ENCODE measurements at places on chromosomes 4 and X. TPM values are rescaled to one million over a fixed set of nuclear protein-coding genes. Genes with fewer than 3 reads are reported as not detected.

DNA sequence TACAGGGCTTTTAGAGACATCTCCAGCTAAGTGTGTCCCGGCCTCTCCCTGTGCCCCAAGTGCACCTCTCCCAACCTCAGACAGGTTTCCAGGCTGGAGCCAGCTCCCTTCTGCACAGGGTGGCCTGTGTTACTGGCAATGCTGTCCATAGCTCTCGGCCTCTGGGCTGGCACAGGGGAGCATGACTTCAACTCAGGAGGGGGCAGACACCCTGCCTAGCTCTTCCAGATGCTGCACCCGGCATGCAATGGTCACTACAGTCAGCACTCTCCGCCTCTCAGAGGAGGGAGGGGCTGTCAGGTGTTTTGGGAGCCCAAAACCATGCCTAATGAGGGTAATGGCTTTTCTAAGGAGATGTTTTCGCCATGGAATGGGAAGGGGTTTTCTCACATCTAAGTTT is 2.4 kb upstream of the IRAK1 start:
- no peaks in the 10 kb centered on the region for H3K27me3 ChIP-seq
- no peaks in the 10 kb centered on the region for H3K36me3 ChIP-seq
- no peak for DNase-seq
- no peaks in the 10 kb centered on the region for H3K4me1 ChIP-seq
- no peak overlapping the region for H3K27ac ChIP-seq
- no peak overlapping the region for H3K4me3 ChIP-seq

- DNase-seq, result no peak
- no peaks in the 10 kb centered on the region for H3K4me1 ChIP-seq
- no peak overlapping the region for H3K4me3 ChIP-seq
- H3K27ac ChIP-seq, result no peak overlapping the region
Observed at GRCh38 chr4:138816875-138817274, 198.7 kb upstream of the NOCT start.

GRCh38 chr4:107838861-107839565 is 14.3 kb downstream of the SGMS2 start:
- H3K27me3 ChIP-seq, result no peaks in the 10 kb centered on the region
- DNase-seq, result no peak
- H3K4me3 ChIP-seq, result no peak overlapping the region
- H3K36me3 ChIP-seq, result no peaks in the 10 kb centered on the region
- H3K4me1 ChIP-seq, result peaks cover 24% of the 10 kb centered on the region

- no peaks in the 10 kb centered on the region for H3K36me3 ChIP-seq
- H3K4me3 ChIP-seq, result no peak overlapping the region
- no peaks in the 10 kb centered on the region for H3K4me1 ChIP-seq
- DNase-seq, result no peak
- no peak overlapping the region for H3K27ac ChIP-seq
Observed at GRCh38 chr4:59728496-59728895, 1471.6 kb upstream of the ADGRL3 start.

GRCh38 chr4:20639346-20639745 is 60.9 kb upstream of the PACRGL start:
- H3K27ac ChIP-seq, result no peak overlapping the region
- no peaks in the 10 kb centered on the region for H3K36me3 ChIP-seq
- H3K27me3 ChIP-seq, result no peaks in the 10 kb centered on the region
- H3K4me3 ChIP-seq, result no peak overlapping the region

DNA sequence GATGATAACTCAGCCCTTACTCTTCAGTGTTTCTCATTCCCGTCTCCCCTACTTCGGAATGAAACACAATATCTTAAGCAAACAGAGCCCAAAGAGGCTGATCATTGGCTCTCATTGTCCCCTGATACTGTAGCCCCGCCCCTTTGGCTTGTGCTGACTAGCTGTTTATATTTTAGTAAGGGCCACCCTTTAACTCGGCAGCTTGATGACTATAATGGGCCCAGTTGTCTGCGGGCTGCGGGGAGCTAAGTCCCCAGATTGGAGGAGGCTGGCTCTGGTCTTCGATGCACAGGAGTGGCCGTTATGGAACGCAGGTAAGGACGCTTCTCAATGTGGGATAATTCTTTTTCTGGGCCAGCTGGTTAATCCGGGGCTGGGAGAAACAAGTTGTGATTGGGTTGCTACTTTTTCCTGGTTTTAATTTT is at the start of gene TRIM2:
TRIM2 (plus strand) TSS at position 197 of the 425 bp plus-strand sequence; CDS start at position 285, 88 bp downstream.
- H3K36me3 ChIP-seq, result no peaks in the 10 kb centered on the region
- no peaks in the 10 kb centered on the region for H3K27me3 ChIP-seq
- no peaks in the 10 kb centered on the region for H3K4me1 ChIP-seq

DNA sequence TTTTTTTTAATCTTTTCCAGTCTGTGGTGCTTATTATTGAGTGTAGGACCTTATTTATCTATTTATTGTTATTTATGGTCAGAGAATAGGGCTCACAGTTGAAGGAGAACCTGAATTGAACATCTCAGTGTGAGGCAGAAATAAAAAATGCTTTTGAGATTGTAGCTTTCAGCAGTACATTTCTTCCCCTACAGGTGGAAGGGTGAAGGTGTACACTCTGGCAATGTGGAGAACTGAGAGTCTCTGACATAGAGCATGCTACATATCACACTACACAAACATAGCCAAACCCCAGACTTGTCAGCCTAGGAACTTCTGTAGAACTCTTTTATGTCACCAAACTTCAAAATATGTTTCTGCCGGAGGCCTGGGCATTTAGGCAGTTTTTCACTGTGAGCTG is 140.2 kb downstream of the STIM2 start:
- no peak for DNase-seq
- no peaks in the 10 kb centered on the region for H3K36me3 ChIP-seq
- no peaks in the 10 kb centered on the region for H3K4me1 ChIP-seq
- no peak overlapping the region for H3K4me3 ChIP-seq
- no peaks in the 10 kb centered on the region for H3K27me3 ChIP-seq

GRCh38 chr4:145860897-145861296 is 77.7 kb downstream of the ZNF827 start:
- H3K4me3 ChIP-seq, result no peak overlapping the region
- H3K27ac ChIP-seq, result no peak overlapping the region
- no peaks in the 10 kb centered on the region for H3K4me1 ChIP-seq
- H3K36me3 ChIP-seq, result no peaks in the 10 kb centered on the region
- DNase-seq, result no peak

Gene PLAC1
- not detected for total RNA-seq
